Caco-2 (cell line): ENCODE measurements at places on chromosomes 1 and 21.

DNA sequence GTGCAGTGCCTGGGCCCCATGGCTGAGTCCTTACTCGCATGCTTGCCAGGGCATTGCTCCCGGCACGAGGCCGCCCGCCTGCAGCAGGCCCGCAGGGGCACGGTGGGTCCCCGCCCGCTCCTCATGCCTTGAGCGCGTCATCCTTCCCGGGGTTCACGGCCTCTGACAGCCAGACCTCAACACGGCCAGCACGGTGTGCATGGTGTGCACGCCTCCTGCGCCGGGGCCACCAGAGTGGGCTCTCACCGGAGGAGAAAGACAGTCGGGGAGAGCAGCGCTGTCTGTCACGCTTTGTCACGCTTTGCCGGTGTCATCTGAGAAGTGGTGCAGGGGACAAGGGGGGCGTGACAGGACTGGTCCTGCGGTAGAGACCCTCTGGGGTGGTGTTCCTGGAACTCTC lies 11.9 kb upstream of the COL18A1 start:
- DNase-seq: no peak

GRCh38 chr1:115973154-115973553 lies 3.2 kb upstream of the SLC22A15 start:
- DNase-seq: no peak

DNA sequence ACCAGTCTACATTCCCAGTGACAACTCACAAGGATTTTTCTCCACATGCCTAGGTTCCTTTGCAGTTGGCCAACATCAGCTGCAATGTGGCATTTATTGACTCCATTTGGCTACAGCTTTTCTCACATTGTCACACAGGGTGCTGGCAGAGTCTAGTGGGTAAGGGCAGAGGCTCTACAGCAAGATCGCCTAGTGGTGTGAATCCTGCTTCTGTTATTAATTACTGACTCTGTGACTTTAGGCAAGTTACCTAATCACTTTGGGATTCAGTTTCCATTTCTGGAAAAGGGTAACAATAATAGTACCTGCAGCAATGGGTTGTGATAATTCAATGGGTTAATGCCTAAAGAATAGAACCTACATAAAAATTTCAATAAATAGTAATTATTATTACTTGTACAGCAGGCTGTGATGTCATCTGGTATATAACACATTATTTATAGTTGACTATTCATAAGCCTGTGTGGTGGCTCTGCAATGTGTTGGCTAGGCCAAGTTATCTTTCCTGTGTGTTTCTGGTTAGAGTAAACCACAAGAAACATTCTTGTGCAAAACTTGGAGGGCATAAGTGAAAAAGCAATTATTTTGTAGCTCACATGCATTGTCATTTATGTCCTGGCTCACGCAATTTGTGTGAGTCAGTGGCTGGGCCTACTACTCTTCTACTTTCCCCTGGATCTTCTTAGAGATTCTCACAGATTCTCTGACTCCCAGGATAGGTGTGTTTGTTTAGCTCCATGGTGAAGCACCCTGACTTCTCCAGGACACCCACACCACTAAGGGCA lies 59.5 kb downstream of the PTGS2 start:
- DNase-seq: no peak

- peak; percentile 43 for DNase-seq
Measured at GRCh38 chr21:44461464-44462001, 6.2 kb downstream of the LRRC3 start.

DNA sequence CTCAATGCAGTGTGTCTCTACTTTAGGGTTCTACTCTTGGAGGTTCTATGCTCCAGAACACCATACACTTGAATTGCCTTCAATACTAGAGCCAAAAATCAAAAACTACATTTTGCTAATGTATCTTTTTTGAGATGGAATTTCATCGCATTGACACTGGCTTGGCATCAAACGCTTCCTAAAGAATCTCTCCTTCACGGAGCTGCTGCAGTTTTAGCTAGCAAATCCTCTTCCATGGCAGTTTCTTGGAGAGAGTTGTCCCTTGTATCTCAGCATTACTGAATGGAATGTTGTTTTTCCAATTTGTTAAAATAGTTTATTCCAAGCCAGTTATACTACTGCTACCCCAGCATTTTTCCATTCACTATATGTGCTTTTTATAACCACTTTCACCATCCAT lies 17.7 kb downstream of the SDCCAG8 start:
- no peak for DNase-seq

GRCh38 chr1:1430992-1431844 lies 4.3 kb upstream of the VWA1 start:
- no peak for DNase-seq

GRCh38 chr21:26473471-26473870 lies 99.6 kb downstream of the CYYR1 start:
- no peak for DNase-seq

DNA sequence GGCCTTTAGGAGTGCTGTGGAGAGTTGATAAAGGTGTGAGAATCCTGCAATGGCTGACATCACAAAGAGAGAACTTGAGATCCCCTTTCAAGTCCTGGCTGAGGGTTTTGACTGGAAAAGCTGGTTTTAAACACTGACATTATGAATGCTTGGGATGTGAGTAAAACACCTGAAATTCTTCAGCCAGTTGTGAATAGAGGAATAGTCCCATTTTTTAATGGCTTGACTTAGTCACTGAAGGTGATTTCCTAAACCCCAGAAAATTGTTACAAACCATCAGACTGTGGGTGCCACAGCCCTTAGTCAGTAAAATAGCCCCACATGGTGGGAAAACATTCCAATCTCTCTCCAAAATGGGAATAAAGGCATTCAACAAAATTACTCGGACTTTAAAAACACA lies 107.7 kb upstream of the LMO4 start:
- no peak for DNase-seq

DNA sequence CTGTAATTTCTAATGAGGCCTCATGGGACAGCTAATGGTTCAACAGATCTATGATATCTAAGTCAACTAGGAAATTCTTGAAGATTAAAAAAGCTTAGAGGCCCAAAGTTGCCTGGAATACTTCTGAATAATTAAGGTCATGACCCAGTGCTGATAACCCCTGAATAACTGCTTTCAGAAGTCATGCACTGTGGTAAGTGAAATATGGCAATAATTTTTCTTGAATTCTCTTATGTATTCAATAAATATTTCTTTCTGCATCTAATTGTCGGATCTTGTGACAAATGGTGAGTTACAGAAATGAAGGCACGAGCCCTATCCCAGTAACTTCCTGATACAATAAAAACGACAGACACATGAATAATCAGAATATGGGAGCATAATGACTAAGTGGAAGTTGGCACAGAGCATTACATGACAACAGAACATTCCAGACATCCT lies 219.3 kb upstream of the GREM2 start:
- DNase-seq: no peak

- no peak for DNase-seq
Measured at GRCh38 chr1:37989361-37989930, 376 bp downstream of the SF3A3 start.

DNA sequence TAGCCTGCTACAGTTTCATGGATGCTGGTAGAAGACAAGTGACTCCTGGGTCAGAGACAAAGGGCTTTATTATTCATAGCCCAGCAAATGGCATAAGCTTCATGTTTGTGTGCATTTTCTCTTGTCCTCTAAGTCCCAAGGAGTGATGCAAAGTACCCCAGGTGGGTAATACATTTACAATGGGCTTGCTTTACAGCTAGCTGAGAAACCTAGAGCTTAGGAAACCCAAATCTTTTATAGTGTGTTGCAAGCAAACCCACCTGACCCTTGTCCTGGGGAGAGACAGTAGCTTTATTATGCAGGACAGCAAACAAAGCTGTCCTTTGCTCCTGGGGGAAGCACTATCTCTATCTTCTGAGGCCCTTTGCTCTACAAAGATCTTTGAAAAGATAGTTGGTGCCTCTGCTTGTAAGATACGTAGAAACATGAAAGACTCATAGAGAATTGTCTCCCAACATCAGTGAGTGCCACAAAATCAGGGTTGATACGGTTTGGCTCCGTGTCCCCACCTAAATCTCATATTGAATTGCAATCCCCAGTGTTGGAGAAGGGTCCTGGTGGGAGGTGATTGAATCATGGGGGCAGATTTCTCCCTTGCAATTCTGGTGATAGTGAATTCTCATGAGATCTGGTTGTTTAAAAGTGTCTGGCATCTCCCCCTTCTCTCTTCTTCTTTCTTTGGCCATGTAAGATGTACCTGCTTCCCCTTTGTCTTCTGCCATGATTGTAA lies 315.8 kb upstream of the USP24 start:
- DNase-seq: peak; percentile 81

DNA sequence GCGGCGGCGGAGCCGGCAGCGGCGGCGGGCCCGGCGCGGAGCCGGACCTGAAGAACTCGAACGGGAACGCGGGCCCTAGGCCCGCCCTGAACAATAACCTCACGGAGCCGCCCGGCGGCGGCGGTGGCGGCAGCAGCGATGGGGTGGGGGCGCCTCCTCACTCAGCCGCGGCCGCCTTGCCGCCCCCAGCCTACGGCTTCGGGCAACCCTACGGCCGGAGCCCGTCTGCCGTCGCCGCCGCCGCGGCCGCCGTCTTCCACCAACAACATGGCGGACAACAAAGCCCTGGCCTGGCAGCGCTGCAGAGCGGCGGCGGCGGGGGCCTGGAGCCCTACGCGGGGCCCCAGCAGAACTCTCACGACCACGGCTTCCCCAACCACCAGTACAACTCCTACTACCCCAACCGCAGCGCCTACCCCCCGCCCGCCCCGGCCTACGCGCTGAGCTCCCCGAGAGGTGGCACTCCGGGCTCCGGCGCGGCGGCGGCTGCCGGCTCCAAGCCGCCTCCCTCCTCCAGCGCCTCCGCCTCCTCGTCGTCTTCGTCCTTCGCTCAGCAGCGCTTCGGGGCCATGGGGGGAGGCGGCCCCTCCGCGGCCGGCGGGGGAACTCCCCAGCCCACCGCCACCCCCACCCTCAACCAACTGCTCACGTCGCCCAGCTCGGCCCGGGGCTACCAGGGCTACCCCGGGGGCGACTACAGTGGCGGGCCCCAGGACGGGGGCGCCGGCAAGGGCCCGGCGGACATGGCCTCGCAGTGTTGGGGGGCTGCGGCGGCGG lies 1.0 kb downstream of the ARID1A start:
- DNase-seq: peak; percentile 52

- no peak for DNase-seq
Measured at GRCh38 chr21:40687625-40688024, 159.3 kb downstream of the DSCAM start.

DNA sequence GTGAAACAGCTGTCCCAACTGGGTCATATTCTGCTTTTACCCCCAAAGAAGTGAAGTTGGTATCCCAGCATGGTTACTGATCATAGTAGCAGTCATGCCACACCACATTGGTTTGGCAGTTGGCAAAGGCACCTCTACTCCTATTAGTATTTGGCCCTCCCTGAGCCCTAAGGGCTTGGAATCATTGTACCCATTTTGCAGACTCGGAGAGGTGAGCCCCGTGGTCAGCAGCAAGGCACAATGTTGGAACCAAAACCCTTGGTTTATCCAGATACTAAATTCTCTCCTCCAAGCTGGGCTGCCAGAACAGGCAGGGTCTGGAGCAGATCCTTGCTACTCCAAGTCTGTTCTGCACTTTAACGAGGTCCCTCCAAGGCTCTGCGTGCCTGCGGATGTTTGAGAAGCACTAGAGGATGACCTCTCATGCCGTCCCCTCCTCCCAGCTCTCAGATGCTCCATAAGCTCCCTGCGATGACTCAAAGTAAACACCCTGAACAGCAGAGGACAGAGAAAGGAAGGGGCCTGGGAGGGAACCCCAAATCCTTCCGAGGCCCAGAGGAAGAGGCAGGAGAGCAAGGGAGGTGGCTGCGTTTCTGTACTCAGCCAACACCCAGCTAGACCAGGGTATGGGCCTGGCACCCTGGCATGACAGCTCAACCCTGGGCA lies 89.3 kb downstream of the PAX7 start:
- DNase-seq: no peak

DNA sequence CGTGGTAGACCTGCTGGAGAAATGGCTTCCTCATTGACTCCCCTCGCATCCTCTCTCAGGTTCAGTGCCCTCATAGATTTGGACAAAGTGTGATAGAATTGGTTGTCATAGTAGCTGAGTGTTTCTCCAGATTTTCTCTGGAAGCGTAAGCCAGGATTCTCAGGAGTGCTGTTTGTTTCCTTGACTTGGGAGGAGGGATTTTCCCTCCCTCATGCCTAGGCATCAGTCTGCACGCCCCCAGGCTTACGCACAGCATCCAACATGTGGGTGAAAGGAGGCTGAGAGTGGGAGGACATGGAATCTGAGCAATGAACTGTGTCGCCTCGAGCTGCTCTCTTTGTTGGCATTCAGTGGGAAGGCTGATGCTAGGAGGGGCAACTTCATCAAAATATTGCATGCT lies 503.5 kb downstream of the LTN1 start:
- DNase-seq: no peak

- no peak for DNase-seq
Measured at GRCh38 chr1:29758781-29759499, 522.6 kb downstream of the PTPRU start.

GRCh38 chr1:92653605-92654381 lies 131.1 kb downstream of the EVI5 start:
- DNase-seq: peak; percentile 34

DNA sequence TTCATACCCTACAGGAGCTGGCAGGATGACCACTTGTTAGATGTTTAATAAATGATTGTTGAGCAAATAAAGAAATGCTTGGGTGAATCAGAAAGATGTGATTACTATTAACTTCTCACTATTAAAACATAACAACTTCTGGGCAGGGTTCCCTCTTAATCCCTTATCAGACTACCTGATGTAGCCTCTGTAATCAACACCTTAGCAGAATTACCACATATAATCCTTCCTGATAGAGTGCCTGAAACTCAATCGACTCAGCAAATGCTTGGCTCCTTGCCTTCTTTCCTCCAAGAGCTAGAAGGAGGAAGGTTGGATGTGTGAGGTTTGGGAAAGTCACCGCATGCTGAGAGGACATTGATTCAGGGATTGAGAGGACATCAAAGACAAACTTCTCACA lies 34.8 kb upstream of the DSCAM start:
- no peak for DNase-seq

DNA sequence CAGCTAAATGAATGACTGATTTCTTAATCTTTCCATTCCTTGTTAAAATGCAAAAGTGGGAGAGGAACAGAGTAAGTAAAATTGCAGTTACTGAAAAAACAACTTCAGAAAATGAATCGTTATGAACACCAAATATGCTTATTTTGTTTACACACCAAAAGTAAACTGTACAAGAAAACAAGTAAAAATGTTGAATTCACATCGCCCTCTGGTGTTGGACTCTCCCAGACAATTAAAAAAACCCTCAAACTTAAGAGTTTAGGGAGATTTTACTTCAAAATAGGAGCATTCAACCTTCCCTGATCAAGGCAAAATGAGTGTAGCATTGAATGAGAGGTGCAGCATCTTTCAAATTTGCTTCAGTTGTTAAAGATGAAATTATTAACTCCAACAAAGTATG lies 19.4 kb upstream of the ESRRG start:
- no peak for DNase-seq

GRCh38 chr1:209853676-209854075 lies 25.9 kb downstream of the UTP25 start:
- no peak for DNase-seq
